ENCODE measurements at places on chromosomes 4 and X.

DNA sequence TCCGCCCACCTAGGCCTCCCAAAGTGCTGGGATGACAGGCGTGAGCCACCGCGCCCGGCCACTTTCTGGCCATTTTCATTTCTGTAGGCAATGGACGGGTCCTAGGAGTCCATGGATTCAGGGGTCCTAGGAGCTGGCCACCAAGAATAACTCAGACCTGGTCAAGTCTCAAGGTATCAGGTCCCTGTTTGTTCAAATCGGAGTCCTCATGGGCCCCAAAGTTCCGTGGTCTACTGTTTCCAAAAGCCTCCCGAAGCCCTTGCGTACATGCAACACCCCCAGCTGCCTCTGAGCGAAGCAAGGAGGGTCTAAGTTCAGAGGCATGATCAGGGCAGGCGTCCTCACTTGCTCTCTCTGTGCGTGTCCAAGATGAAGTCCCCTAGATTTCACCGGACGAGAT lies 30.1 kb downstream of the P2RY8 start:
- no peak for DNase-seq

DNA sequence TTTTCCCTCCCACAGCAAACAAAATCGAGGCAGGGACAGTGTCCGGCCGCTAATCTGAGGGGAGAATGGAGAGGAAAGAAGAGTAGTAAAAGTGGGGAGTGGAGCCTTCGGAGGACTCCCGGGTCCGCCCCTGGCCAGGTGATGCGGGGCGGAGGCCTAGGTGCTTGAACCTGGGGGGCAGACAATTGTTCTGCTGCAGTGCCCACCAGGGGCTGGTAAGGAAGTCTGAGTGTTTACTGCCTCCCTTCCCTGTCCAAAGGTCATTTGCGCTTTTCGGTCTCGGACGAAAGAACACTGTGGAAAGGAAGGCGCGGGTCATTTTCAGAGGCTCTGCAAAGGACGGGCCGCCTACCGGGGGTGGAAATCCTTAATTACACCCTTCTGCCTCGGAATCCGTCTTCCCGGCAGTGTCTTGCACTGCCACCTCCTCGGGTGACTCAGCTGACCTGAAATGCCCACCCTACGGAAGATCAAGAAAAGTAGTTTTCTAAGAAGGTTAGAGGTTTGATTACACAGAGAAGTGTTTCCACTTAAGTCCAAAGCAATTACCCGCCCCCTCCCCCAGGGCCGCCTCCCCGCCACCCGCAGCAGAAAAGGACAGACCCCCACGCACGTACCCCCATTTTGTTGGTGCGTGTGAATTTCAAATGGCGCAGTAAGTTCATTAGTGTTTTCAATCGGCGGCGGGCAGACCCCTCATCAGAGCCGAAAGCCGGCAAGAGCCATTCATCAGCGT lies 99.9 kb upstream of the TENM3 start:
- DNase-seq, result no peak

DNA sequence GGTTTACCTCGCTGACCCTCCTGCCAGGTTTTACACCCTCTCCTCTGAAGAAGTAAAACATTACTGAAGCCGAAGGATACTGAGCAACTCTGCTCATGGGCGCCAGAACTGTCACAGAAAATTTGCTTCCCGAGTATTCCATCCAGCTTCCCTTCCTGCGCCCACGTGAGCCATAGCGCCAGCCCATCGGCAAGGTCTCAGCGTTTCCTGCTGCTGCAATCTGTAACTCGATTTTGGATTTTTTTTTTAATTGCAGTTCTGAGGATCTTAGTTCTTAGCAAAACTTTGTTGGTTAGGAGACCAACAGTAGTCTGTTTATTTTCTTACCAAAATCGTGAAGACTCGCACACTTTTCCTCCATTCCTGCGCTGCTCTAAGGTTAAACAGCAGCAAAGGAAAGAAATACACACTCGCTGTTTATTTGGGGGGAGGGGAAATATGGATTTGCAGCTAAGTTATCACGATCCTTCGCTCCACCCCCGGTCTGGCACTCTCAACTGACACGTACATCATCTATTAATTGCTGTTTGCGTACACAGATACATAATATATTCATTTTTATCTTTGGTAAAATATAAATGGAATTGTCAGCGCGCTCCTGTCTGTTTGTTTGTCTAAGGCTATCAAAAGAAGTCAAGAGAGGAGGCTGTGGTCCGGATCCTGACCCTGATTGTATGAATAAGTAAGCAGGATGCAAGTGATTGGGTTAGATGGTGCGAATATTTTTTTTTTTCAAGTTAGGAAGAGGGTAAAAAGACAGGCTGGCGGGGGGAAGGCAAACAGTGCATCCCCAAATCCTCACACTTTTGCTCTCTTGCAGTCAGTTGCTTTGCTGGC lies at the start of gene TLL1:
TSS of gene TLL1 (plus strand) at position 777 of the 837 bp plus-strand sequence. CDS start 668 bp downstream, outside the sequence.
- no peak for DNase-seq

GRCh38 chr4:118807659-118808058 lies 28.3 kb downstream of the SEC24D start:
- DNase-seq, result no peak
